ENCODE measurements at places on chromosomes 6 and 20.

GRCh38 chr20:34310481-34311117 lies 7.4 kb upstream of the AHCY start:
- no peak for DNase-seq

DNA sequence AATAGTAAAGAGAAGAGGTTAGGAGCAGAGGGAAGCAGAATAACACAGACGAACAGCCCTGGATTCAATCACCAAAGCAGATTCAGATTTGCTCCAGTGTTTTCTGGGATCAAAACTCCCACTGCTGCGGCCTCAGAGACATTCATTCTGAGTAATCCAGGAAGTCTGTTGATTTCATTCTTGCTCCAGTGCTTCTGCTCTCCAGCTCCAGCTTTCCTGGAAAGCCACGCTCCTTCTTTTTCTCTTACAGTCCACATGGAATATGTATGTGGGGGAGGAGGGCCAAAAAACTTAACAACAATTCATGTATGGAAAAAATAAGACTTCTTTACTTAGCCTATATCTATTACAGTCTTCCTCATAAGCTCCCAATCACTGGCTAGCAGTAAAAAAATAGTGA lies 26.4 kb upstream of the UST start:
- no peak for DNase-seq

DNA sequence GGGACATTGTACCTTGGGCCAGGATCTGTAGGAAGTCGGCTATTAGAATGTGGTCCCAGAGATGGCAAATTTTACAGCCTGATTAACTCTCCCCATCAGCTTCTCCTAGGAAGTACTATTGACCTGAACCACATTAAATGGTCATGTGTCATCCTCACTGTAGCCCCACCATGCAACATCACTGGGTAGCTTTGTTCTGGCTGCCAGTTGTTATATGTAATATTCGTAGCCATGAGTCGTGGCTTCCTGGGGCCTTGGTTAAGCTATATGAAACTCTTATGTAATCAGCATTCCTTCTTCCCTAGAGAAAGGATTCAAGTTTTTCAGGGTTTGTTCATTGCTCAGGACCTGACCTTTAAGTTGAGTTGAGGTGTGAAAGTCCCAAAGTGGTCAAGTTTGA lies 125.7 kb downstream of the ANKS1A start:
- DNase-seq: no peak

DNA sequence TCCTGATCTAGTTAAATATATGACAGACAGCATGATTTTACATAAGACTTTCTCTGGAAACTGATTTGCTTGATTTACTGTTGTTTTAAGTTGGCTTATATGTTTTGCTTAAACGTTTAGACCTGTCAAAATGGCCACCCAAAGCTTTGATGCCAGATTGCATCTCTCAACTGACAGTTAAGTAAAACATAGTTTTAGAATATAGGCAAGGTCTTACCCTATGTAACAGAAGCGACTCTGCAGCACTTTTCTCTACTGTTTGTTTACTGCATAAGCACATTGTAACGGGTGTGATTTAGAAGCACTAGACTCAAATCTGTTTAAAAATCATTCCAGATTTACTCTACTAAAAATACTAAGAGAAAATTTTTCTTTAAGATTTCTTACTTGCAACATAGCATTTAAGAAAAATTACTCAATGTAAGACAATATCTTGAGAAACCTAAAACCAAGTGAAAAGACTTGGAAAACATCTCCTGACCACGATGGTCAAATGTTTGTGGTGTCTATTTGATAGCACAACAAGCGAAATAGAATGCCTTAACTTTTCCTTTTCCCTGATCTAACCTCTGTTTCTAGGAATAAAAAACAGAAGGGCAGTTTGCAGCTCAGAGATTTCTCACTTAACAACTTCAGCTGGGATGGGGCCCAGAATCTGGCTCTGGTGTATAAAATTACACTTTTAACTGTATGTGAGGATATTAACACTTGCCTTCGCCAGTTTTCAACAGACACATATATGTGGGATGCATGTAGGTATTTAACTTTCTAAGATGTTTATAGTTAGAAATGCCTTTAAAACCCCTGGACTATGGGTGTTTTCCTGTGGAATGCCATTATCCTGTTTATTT lies 47.4 kb downstream of the AIG1 start:
- no peak for DNase-seq

- DNase-seq: peak; percentile 53
Measured at GRCh38 chr6:38973178-38974057, 75.2 kb upstream of the GLP1R start.

- DNase-seq: peak; percentile 63
Measured at GRCh38 chr20:561437-562231, 18.0 kb upstream of the CSNK2A1 start.

DNA sequence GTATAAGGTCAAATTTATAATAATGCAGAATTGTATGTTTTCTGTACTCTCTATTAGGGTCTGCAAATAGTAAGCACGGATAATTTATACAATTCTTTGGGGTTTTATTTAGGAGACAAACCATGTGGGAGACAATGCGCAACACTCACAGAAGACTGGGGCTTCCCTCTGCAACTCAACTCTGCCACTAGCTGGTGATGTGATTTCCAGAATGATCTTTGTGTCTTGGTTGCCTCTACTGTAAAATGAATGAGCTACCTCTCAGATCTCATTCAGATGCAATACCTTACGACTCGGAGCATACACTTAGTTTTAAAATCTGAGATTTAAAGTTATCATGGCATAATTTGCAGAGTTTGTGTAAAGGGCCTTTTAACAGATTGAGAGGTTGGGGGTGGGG lies 6.4 kb downstream of the MAN1A1 start:
- DNase-seq: no peak

DNA sequence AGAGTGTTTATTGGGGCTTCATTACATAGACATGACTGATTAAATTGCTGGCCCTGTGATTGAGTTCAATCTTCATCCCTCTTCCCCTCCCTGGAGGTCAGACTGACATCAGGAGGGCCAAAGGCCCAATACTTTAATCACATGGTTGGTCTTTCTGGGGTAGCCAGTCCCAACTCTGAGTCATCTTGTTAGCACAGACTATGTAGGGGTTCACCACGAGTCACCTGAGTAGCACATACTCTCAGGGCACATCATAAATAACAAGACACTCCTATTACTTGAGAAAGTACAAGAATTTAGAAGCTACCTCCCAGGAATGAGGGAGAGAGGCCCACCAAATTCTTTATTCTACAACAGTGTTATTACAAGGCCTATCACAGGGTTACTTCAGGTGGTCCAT lies 11.3 kb downstream of the GINS1 start:
- DNase-seq: no peak

DNA sequence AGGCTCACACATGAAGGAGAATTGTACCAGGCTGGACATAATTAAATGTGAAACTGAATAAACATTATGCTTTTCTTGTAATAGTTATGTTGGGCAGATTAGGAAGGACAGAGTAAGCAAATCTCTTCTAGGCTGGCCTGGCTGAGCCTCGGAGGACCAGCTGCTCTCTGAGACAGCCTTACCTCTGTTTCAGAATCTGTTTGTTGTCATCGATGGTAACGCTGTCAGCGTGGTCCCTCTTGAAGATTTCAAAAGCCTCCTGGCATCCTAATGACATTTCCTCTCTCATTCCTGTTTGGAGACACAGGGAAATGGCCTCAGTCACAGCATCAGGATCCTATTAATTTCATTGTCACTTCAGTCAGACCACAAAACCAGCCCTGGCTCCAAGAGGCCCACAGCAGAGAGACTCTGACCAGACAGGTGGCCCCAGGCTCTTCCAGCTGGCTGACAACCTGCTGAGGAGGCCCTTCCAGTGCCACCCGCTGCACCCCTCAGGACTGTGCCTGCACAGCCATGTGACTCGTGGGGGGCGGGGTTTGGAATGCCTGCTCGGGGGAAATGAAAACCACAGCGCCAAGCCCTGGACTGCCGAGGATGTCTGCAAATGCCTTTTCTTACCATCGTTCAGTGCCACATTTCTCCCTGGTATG lies 108.5 kb upstream of the KCNK16 start:
- peak; percentile 88 for DNase-seq

DNA sequence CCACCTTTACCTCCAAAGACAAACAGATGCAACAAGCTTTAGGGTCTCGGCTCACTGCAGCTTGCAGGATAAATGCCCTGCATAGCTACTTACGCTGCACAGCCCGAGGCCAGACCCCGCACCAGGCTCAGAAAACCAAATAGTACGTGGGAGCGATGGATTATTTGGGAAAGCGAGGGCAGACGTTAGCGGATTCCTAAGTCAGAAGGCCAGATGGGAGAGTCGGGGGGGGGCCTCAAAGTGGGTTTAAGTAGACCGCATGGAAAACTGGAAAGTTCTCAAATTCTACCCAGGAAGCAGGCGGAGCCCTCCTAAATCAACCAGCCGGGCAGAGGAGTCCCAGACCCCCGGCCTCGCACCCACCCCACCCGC lies 382 bp downstream of the SFT2D1 start:
- peak; percentile 44 for DNase-seq

- peak; percentile 71 for DNase-seq
Measured at GRCh38 chr6:122400121-122400450, 634 bp downstream of the HSF2 start.

DNA sequence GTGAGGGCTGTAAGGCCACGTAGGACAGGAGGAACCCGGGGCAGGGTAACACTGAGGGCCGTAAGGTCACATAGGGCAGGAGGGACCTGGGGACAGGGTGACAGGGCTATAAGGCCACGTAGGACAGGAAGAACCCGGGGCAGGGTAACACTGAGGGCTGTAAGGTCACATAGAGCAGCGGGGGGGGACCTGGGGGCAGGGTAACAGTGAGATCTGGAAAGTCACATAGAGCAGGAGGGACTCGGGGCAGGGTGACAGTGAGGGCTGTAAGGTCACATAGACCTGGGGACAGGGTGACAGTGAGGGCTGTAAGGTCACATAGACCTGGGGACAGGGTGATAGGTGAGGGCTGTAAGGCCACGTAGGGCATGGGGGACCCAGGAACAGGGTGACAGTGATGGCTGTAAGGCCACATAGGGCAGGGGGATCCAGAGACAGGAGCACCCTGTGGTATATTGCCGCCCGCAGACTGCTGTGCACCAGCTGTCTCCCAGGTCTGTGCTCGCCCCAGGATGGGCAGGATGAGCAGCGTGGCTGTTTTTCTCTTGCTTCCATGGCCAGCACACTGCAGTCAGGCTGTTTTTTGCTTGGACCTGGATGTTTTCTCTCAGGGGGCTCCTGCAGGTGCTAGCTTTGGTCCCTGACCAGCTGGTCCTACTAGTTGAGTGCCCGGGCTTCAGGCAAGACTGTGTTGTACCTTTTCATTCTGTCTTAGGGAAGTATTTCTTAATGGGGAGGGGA lies 55.7 kb downstream of the SYTL3 start:
- DNase-seq: no peak

DNA sequence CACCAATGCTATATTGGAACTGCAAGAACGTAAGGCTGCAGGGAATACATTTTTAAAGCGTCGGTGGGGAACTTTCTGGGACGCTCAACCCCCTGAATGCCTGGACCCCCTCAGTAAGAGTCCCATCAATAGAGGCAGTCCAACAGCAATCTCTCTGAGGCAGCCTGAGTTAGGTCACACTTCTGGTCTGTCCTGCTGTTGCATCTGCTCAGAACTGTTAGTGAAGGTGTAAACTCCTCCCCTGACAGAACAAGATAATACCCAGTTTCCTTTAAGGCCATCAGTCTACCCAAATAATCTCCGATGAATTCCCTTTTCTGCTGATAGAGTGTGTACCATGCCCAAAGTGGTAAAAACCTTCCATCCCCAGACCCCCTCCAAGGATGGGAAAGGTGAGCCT lies 1.1 kb upstream of the RNGTT start:
- no peak for DNase-seq

- DNase-seq: peak; percentile 84
Measured at GRCh38 chr6:159807150-159807858, 7.2 kb downstream of the PNLDC1 start.

GRCh38 chr6:81331526-81331925 lies 421.0 kb downstream of the TENT5A start:
- DNase-seq: no peak

GRCh38 chr6:49003348-49003747 lies 459.7 kb downstream of the MMUT start:
- DNase-seq: peak; percentile 55
